ENCODE measurements at places on chromosomes 16 and 17.

DNA sequence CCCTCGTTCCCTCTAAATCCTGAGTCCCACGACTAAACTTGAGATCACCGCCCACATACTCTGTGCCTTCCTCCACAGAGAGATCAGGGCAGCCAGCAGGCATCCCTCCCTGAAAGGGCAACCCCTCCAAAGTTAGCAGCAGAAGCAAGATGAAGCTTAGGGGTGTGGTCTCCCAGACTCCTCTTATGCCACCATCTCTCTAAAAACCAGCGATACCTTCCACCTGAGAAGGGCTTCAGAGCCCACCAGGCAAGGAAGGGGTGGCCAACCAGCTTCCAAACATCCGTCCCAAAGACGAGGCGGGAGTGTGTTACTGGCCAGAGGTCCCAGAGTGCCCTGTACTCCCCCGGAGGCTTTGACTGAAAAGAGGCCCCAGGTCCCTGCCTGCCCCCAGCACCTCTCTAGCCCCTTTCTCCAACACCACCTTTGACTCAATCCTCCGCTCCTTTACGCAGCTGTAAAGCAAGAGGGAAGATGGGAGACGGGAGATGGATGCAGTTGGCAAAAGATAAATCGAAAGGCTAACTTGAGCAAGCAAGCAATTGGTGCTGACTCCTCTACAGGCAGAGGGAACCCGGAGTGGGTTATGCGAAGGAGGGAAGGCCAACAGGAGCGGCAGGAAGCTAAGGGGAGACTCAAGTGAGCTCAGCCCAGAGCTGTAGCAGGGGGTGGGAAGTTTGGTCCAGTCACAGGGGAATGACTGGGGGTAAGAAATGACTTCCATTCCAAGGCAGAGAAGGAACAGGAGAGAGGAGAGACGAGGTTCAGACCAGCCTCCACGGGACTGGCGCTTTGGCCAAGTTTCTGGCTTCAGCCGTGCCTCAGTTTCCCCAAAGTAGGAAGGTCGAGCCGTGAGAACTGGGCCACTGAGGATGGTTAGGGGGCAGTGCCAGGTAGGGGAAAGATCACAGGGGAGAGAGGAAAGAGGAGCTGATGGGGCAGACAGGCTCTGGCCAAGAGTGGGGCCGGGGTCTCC is 1.0 kb downstream of the ST3GAL2 start:
- no peak for DNase-seq

DNA sequence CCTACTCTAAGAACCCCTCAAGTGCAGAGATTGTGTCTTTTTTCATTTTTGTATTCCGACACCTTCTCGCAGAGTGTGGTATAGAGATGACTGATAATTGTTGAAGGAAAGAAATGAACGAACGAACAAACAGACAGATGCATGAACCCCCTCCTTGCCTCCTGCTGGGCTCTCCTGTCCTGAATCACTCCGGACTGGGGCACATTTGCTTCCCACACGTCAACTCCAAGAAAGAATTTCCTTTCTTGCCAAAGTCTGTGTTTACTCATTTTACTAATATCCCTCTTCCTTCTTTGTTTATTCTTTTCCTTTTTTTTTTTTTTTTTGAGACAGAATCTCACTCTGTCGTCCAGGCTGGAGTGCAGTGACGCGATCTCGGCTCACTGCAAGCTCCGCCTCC is 37.5 kb upstream of the BHLHA9 start:
- DNase-seq: no peak

DNA sequence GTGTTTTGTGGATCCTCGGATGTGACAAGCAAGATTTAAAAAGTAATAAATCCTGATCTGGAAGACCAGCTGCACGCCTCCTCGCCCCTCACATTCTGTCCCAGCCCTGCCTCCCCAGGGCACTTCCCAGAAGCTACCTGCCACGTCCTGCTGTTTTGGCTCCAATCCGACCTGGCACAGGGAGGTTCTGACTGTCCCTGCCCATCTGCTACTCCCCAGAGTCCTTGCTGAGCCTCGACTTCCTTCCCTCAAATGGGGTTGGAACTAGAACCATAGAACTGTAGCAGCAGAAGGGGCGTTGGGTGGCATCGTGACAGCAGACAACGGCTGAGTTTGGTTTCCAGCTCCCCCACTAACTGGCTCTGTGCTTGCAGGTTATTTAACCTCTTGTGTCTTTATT is 71.7 kb downstream of the RPH3AL start:
- DNase-seq: no peak

DNA sequence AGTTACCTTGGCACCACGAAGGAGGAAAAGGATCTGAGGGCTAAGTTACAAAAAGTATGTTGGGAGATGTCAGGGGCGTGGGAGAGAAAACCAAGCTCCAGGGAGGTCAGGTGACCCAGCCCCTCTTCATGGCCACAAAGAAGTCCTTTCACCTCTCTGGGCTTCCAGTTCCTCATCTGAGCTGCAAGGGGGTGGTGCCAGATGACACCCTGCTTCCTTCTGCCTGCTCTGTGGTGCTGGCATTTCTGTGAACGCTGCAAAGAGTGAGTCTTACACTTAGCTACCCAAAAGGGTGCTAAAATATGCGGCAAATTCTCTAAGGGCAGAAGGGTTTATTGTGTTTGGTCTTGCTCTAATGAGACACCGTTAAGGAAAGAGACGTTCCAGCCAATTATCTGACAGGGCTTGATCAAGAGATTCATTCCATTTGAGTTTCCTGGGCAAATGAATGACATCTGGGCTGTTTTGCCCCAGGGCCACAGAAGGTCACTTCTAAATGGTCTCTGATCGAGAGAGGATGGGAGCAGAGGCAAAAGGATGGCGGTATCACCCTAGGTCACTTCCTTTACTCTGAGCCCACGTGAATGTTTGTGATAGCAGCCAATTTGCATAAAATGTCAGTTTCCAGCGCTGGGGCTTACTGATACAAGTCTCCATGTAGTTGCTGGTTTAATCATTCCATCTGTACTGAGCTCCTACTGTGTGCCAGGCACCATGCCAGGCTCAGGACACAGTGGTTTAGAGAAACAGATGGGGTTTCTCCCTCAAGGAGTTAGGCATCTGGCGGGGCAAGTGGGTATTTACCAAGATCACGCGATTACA is 210.2 kb downstream of the KATNIP start:
- DNase-seq: peak; percentile 47

DNA sequence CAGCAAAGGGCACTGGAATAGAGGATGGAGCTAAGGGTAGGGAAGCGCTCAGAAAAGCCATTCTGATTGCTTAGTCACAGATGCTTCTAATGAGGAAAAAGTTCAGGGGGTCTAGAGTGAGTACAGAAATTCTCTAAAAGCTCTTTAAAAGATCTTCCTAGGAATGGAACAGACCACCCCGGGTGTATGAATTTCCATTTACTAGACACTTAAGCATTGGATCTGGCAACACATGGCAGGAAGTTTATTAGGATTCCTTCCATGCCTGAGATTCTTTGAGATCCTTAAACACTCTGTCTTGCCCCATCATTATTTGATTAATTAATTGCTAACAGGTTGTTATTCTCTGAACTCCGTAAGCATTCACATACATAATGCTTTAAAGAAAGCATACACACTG is 8.5 kb downstream of the KRTAP9-7 start:
- DNase-seq: no peak

DNA sequence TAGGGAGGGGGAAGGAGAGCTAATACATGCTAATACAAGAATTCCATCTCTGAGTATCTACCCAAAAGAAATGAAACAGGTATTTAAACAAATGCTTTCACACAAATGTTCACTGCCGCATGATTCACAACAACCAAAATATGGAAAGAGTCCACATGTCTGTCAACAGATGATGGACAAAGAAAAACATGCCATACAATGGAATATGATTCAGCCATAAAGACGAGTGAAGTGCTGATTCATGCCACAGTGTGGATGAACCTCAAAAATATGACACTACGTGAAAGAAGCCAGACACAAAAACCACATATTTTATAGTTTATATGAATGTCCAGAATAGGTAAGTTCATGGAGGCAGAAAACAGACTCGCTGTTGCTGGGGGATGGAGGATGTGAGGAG is 321.4 kb downstream of the FOXL1 start:
- DNase-seq: no peak

GRCh38 chr16:72946474-72947194 is 101.3 kb downstream of the ZFHX3 start:
- DNase-seq: no peak

DNA sequence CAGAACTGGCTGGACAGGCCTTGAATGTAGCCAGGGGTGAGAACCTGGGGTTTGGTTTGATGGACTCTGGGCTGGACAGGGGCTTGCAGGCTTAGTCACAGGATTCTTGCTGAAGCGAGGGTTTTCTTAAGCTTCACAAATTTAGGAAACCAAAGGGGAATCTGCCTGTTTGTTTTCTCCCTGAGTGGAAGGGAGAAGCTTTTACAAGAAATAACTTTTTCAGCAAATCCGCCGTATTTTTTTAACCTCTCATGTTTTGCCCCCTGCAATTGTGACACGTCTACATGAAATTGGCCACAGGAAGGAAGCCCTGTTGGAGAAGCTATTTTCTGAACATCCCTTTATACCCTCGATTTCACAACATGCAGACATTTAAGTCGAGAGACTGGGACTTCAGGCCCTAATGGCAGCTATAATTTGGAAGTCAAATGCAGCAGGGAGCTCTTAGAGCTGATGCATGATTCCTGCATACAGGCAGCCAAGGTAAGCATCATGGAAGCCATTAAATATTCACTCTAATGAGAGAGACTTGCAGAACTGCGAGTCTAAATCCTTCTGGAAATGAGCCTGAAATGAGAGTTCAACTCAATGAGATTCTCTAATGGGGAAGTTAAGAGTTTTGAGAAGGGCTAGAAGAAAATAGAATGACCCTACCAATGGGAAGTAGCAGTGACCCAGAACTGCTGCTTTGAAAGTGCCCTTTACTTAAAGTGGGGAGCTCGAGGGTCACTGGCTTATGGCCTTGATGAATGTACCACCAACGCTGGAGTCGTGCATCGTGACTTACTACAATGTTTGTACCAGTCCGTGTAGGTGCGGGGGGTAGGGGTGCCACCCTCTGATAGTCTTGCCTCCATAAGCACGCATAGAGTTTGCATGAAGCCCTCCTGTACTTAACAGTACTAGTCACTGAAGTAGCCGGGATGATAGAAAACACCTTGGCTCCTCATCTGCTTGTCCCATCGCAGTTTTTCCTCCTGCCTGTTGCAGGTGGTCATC is 45.1 kb upstream of the IRF8 start:
- DNase-seq: no peak

DNA sequence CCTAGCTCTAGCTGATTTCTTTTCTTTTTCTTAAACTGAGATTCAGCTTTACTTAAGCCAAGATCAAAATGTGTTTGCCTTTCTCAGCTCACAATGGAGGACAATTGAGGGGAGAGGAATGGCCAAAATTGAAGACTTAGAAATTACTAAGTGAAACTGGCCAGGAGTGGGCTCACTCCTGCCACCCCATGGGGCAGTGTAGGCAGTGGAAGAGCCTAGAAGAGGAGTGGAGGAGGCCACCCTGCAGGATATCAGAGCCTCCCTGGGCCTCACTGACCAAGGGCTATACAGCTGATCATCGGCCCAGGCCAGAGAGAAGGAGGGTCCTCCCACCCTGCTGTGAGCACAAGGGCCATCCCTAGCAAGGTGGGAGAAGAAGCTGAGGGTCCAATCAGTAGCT is 119.8 kb downstream of the CCT6B start:
- DNase-seq: no peak

DNA sequence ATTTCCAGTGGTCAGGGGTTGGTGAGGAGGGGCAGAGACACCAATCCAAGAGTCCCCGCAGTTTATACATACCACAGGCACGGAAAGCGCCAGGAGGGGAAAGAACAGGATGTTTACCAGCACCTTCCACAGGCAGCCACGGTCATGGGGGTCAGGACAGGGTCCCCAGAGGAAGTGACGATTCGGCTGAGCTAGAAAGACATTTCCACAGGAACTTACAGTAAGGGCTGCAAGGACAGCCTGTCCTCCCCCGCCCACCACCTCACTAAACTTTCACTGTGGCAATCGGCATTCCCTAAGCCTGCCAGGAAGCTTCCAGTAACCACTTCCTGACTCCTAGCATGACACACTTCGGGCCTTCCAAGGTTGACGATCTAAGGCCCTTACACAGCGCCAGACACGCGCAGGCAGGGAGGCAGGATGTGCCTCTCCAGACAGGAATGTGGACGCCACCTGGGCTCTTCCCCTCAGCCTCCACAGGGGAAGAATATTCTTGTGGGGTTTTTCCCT is 1.2 kb upstream of the MT2A start:
- DNase-seq: no peak

- DNase-seq: peak; percentile 81
Observed at GRCh38 chr17:72421128-72422092, 300.6 kb downstream of the SOX9 start.

DNA sequence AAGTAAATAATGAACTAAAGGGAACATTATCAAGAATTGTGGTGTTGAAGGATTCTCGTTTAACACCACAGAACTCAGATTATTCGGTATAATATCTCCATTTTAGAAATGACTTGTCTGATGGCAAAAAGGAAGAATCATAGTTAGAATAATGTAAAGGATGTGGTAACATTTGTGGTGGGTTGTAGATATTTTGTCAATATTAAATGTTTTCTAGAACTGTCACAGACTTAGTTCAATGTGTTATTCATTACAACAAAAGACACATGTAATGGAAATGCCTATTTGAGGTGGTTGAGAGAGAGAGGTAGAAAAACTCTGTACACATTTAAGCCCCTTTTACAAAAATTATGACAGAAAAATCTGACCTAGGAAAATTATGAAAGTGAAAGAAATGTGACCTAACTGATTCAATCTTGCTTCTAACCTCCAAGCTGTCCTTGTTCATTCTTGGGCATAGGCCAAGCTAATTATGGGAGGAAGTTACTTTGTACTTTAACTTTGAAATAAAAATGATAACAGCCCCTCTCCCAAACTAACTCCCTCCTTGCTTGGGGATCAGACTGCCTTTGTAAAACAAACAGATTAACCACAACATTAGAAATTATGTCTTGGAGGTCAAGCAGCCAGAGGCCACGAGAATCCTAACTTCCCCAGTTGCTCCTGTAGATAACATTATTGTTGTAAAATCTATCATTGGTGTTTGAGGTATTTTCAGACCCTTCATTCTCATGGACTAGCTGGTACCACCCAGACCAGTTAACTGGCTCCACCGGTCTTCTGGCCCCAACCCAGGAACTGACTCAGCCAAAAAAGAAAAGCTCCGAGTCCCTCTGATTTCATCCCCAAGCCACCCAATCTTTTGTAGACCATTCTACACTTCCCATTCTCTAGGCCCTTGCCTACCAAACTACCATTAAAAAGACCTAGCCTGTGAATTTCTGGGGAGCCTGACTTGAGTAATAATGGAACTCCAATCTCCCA is 1287.8 kb upstream of the CDH8 start:
- no peak for DNase-seq

DNA sequence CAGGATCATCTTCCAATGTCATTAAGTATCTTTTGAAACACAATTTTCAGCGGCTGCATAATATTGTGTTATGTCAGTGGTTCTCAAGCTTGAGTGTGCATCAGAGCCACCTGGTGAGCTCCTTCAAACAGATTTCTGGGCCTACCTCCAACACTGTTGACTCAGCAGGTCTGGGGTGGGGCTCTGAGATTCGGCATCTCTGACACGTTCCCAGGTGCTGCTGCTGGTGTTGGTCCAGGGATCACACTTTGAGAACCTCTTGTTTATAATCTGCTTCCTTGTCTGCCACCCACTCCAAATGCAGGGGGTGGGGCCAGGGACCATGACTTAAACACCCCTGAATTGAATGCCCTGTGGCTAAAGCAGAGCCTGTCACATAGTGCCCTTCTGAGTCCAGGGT is 73.8 kb upstream of the HNF1B start:
- no peak for DNase-seq

GRCh38 chr17:12388226-12388625 is 277.5 kb upstream of the MYOCD start:
- no peak for DNase-seq
